ENCODE measurements at places on chromosomes 12 and 14.

DNA sequence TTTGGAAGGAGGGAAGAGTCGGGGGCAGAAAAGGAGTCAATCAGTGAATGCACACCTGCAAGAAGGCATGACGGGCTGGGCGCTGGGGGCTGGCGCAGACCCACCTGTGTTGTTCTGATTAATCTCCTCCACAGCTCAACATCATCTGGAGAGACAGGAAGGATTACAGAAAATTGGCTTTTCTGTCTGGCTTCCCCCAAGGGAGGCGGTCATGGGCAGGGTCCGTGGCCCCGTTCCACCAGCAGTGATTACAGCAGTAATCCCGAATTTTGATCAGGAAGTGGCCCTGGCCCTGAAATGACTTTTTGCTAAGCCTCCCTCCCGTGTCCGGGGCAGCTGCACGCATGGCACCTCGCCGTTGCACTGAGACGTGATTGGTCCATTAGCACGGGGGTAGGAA is 24.4 kb upstream of the GALNT9 start:
- no peak for DNase-seq

DNA sequence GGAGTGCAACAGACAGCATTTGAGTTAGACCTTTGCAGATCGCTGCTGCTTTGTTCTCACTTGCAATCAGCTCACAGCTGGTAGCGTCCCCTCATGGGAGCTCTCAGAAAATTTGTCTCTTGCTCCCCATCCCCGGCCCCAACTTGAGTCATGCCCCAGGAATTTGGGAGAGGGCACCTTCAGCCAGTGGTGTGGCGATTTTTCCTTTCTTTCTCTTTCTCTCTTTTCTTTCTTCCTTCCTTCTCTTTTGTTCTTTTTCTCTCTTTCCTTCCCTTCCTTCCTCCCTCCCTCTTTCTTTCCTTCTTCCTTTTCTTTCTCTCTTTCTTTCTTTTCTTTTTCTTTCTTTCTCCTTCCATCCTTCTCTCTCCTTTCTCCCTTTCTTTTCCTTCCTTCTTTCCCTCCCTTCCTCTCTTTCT is 34.2 kb upstream of the MAP1LC3B2 start:
- peak; percentile 23 for DNase-seq

DNA sequence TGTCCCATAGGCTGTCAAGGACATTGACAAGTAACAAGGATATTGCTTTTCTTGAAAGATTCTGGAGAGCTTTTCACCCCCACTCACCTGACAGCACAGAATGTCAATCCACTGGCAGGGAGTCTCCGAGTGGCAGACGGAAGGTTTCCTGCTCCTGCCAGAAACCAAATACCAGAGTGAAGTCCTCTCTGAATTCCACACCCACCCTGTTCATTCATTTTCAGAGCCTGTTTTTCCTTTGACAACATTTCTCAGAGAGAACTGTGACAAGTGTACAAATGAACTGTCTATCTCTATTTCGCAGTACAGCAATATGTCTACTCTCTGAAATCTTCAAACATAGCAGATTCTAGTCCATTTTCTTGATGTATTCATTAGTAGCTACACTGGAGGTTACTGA is 26.2 kb upstream of the BICD1 start:
- DNase-seq: no peak

GRCh38 chr14:94019329-94019728 is 6.8 kb upstream of the OTUB2 start:
- DNase-seq: no peak

DNA sequence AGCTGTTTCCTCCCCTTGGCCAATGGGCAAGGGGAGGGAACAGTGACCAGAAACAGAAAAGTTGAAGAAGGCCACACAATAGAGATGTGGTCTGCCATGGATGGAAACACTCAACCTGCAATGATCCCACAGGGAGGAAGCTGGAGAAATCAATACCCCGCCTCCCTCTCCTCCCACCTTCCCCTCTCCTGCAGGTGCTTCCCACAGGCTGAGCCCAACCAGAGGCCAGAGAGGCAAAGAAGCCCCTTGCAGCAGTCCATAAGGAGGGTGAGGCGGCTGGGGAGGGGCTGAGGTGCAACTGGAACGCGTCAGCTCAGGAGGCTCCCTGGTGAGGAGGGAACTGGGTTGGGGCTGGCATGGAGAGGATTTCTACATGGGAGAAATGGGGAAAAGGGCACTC is 84.0 kb downstream of the RNF34 start:
- DNase-seq: no peak

DNA sequence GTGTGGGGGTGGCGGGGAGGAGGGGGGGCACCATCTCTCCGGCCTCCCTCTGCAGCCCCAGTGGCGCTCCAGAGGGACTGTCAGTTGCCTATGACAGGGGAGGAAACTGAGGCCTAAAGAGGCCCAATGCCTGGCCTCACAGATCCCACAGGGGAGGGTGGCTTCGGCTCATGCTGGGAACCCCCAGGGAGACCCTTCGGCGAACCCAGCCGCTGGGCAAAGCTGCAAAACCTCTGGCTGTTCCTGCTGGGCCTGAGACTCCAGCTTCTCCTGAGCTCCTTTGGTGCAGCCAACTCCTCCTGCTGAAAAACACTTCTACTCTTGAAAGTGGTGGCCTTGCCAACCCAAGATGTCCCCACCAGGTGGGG is 170.1 kb upstream of the RTL1 start:
- DNase-seq: no peak

- DNase-seq: no peak
Measured at GRCh38 chr12:130970908-130971233, 17.2 kb downstream of the ADGRD1 start.

GRCh38 chr14:50000380-50001150 is 107.7 kb downstream of the ARF6 start:
- DNase-seq: peak; percentile 75

DNA sequence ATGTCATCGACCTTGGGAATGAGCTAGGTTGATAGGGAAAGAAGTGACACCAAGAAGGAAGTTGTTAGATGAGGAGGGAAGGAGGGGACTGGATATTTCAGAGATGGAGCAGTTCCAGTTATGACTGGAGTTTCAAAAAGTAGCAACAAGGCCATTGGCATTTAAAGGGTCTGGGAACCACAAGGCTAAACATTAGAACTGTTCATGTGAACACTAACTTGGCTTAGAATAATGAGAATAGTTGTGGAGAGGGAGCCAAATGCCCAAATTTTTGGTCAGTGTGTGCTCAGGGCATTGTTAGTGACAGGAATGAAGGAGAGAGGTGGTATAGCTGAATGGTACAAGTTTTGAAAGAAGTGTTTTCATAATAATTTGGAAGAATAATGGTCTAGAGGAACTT is 16.8 kb downstream of the IFT43 start:
- DNase-seq: no peak

DNA sequence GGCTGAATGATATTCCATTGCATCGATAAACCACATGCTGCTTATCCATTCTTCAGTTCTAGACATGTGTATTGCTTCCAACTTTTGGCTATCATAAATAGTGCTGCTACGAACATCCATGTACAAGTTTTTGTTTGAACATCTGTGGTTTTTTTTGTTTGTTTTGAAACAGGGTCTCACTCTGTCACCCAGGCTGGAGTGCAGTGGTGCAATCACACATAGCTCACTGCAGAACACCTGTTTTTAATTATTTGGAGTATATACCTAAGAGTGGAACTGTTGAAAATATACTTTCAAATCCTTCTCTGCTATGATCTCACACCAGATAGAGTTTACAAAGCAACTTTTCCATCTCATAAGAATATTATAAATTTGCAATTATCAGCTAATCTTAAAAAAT is 124.2 kb downstream of the TTC7B start:
- no peak for DNase-seq

GRCh38 chr12:43289426-43289801 is 262.6 kb downstream of the ADAMTS20 start:
- DNase-seq: peak; percentile 94

- DNase-seq: peak; percentile 41
Measured at GRCh38 chr12:93979189-93979588, 169.2 kb upstream of the PLXNC1 start.

DNA sequence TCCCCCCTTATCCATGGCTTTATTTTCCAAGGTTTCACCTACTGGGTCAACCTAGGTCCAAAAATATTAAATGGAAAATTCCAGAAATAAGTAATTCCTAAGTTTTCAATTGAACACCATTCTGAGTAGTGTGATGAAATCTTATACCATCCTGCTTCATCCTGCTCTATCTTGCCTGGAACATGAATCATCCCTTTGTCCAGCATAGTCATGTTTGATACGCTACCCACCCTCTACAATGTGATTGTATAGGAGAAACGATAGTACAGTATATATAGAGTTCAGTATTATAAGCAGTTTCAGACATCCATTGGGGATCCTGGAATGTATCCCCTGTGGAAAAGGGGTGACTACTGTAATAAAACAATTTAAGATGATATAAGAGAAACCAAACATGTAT is 62.2 kb downstream of the IFNG start:
- DNase-seq: no peak

DNA sequence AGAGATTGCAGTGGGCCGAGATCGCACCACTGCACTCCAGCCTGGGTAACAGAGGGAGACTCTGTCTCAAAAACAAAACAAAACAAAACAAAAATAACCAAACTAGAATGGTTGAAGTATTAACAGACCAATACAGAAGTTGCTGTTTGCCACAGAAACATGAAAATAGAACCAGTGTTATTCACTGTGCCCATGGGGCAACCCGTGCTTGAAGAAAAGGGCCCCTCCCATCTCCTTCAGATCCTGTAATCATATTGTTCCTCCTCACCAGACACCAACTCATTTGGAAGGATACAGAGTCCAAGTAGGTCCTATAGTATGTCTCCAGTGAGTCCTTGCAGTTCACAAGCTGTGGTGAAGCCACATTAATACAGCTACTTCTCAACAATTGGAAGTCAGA is 30.9 kb downstream of the SLC35F4 start:
- DNase-seq: no peak

DNA sequence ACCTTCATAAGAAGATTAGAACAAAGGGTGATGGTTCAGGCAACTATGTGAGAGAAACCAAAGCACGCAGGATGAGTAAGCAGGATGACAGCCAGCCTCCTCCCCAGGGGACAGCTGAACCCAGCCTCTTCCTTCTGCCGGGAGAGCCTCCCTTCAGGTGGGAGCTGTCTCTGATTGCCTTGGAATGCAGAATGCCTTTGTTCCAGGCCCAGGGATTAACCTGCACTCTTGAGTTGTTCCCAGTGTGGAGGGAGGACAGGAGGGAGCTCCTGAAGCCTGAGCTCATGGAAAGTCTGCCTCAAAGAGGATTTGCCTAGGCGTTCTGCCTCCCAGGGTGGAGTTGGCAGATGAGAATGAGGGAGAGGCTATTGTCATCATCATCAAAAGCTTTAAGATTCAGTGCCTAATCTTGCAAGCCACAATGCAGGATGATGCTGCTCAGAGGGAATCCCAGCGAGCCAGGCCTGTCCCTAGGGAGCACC is 3.6 kb upstream of the KRT6A start:
- no peak for DNase-seq

DNA sequence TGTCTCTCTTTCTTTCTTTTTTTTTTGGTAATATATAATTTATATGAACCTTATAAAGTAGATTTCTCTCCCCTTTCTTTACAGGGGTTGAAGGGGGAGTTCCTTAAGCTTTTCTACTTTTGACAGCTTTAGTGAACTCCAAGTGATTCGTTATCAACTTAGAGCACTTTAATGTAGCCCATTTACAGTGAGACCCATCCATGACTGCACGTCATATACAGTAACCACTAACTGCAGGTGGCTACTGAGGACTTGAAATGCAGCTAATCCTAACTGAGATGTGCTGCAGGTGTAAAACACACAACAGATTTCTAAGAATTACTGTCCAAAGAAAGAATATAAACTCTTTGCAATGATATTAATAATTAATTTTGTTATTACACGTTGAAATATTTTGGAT is 582 bp downstream of the LRRIQ1 start:
- no peak for DNase-seq

GRCh38 chr12:27554421-27555186 is 30.6 kb downstream of the PPFIBP1 start:
- peak; percentile 97 for DNase-seq

DNA sequence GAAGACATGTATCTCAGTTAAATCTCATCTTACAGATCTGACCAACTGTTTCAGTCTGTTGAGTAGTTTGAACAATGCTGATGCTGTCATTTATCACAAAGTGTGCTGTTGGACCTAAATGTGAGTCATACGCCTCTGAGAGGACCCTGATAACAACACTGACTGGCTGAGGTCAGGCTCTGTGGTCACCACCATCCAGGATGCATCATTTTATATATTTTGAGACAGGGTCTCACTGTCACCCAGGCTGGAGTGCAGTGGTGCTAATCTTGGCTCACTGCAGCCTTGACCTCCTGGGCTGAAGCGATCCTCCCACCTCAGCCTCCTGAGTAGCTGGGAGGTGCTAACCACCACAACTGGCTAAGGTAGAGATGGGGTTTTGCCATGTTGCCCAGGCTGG is 181.0 kb upstream of the RGS6 start:
- DNase-seq: no peak

- DNase-seq: no peak
Measured at GRCh38 chr14:104337351-104337750, 199.0 kb downstream of the KIF26A start.

DNA sequence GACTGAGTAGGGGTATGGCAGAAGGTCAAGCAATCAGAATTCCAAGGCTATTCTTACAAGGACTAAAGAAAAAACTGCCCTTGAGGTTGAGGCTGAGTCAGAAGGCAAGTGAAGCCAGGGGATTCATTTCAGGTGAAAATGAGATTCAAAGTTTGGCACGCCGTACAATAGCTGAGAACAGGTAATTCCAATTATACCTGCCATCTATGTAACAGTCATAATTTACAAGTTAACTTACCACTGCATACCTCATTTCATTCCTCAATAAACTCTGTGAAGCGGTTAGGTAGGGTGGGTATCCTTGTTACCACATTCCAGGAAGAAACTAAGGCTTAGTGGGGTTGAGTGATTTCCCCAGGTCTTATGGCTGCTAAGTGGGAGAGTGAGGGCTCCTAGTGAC is 64.1 kb downstream of the STON2 start:
- DNase-seq: no peak

- no peak for DNase-seq
Measured at GRCh38 chr14:72254937-72255472, 322.8 kb downstream of the RGS6 start.

DNA sequence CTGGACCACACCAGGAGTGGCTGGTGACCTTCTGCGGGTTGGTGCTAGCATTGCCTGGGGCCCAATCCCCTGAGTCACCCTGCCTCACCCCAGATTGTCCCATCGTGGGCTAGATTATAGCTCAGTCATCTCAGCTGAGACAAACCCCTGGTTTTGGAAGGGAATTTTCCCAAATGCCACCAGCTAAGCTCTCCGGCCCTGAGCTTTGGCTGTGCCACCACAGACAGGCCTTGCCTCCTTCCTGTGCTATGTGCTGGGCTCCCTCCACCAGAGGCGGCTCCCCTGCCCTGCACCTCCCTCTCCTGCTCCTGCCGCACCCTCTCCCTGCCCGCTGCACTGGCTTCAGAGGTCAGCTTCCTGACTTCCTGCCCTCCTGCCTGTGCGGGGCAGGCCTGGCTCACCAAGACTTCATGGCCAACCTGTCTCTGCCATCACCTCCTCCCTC is 196.3 kb downstream of the TSPAN9 start:
- DNase-seq: no peak

DNA sequence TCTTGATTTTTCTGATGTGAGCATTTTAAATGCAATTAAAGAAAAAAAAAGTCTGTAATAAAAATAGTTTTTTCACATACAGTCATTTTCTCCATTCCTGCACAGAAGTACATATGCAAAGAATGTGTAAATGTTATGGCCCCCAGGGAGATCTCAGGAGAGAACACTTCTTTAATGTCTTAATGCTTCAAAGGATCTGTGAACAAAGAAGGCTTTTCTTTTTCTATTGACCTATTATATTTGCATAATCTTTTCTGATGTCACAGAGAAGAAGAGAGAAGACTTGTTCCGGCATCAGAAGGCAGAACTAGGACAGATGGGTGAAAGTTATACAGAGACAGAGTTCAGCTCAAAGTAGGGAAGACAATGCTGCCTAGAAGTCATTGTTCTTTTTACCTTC is 413.5 kb upstream of the STXBP6 start:
- DNase-seq: no peak
